ENCODE measurements at places on chromosomes 13 and 19.
A peak's percentile ranks its signal among the peaks of the same experiment; 100 is the strongest.

DNA sequence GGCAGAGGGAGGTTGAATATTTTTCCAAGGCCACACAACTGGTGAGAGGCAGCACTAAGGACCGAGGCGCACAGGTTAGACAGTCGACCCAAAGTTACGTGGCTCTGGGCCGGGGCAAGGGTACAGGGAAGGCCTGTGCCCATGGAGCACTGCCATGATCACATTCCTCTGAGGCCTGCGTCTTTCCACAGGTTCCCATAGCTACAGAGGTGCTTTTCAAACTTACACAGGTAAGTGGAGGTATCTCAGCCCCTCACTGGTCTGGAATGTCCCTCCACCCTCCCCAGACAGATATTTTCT, 814 bp downstream of the ZNF211 start:
- no peak for DNase-seq

DNA sequence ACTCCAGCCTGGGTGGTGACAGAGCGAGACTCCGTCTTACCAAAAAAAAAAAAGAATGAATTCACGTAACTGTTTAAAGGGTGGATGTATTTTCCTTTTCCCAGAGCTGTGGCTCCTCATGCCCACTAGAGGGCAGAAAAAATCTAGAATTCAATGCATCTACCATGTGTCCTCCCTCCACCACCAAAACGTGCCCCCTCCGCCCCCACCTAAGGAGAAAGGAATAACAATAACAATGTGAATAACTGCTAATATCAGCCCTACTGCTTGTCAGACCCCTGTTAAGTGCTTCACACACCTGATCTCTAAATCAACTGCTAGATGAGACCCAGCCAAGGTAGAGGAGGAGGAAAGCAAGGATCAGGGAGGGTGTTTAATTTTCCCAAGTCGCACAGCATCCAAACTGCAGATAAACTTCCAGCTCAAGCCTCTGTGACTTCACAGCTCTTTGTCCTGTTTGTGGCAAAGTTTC, 20.2 kb upstream of the PNMA8B start:
- no peak for DNase-seq

- peak; percentile 21 for DNase-seq
Observed at GRCh38 chr19:17681505-17682125, 6.5 kb downstream of the UNC13A start.

GRCh38 chr19:38264486-38265212, at the start of gene SPINT2:
SPINT2 (plus strand) TSS chr19:38264573; CDS start chr19:38264893, 320 bp downstream.
- peak; percentile 22 for DNase-seq

GRCh38 chr13:38630780-38631179, 56.1 kb upstream of the FREM2 start:
- no peak for DNase-seq

DNA sequence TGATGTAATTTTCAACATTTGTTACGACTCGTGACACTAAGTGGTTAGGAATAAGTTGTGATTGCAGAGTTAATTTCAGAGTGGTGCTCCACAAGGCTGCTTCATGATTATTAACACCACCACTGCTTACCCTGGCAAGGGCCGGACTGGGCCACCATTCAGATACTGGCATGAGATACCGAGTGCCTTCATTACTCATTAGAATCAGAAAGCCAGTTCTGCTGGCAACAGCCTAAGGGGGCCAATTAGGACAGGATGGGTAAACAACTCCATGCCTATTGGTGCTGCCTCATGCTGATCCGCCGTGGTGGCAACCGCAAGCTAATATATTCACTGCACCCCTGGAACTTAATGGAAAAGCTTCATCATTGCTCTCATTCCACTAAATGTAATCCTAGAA, 575.1 kb downstream of the EFNB2 start:
- DNase-seq: no peak

GRCh38 chr13:35475960-35476943, at the start of gene MAB21L1:
MAB21L1 (minus strand) TSS chr13:35476689; CDS start chr13:35476138, 551 bp downstream.
- DNase-seq: no peak

DNA sequence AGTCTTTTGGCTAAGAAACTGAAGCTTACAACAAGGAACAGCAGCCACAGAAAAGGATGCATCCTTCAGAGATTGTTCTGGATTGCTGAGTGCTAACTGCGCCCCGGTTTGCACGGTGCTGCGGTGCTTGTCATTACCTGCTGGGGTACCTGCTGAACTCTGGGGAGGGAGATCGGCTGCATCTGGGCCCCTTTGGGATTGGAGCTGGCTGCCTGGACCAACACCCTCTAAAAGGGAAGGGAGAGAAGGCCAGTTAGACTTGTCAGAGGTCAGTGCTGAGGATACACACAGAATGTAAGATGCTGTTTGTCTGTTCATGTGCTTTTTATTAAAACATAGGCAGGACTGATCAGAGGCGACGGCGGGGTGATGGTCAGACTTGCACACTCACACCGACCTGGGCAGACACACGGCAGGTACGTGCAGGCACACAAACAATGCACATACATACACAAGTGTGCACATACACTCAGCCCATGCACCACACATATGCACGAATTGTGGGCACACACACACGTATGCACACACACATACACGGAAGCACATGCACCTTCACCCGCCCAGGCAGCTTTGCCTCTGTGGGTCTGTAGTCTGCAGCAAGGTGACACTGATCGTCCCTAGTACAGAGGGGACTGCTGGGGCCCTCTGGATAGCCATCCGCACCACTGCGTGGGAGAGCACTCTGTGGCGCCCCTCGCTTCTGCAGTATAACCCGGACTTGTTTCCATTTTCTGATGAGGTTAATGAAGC, 66.1 kb downstream of the RFX2 start:
- DNase-seq: no peak

- DNase-seq: no peak
Observed at GRCh38 chr13:80083853-80084676, 256.9 kb downstream of the SPRY2 start.

- DNase-seq: no peak
Observed at GRCh38 chr13:75329097-75329496, 152.9 kb downstream of the TBC1D4 start.

GRCh38 chr13:33101835-33102234, 85.6 kb downstream of the KL start:
- no peak for DNase-seq

DNA sequence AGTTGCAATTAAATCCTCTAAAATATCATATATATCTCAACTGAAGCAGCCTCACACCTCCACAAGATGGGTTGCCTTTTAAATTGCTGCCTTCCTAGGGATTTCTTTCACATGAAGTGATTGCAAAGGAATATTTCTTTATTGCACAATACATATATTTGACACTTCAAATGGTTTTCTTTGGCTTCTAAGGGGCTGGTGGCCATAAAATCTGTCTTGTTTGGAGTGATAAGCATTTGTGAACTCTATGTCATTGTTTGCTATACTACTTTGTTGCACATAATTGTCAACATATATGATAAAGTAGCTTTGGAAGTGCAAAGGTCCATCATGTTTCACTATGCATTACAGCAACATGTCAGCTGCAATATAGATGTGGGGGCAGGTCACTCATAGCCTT, 2380.9 kb downstream of the PCDH9 start:
- DNase-seq: no peak

- DNase-seq: no peak
Observed at GRCh38 chr13:28035146-28035782, 46.8 kb upstream of the URAD start.

DNA sequence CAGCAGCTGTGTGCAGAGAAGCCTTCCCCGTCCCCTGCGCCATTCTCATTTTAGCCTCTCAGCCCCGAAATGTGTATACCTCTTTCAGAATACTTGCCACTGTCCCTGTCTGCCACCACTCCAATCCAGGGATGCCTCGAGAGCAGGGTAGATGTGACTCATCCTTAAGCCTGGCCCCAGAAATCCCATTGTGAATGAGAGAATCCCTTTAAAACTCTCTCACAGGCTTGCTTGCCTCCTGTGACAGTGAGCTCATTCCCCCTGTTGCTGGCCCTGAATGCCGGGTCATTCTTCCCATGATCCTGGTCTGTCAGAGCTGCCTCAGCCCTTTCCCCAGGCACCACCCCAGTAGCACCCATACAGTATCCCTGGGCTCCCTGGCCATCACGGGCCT, 9.6 kb downstream of the AP2A1 start:
- DNase-seq: no peak

DNA sequence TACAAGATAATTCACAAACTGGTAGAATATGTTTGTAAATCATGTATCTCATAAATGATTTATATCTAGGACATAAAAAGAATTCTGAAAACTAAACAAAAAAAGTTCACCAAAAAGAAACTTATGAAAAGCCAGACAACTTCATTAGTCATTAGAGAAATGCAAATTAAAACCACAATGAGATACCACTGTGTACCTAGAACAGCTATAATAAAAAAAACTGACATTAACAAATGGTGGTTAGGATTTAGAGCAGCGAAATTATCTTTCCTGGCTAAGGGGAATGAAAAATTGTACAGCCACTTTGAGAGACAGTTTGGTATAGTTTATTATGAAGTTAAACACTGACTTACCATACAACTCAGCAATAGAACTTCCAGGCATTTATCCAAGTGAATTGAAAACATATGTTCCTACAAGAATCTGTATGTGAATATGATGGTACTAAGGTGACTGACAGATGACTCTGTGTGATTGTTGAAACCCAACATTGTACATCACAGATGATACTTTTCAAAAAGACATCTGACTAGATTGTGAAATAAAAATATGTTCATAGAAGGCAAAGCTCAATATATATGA, 41.8 kb downstream of the UGGT2 start:
- no peak for DNase-seq

DNA sequence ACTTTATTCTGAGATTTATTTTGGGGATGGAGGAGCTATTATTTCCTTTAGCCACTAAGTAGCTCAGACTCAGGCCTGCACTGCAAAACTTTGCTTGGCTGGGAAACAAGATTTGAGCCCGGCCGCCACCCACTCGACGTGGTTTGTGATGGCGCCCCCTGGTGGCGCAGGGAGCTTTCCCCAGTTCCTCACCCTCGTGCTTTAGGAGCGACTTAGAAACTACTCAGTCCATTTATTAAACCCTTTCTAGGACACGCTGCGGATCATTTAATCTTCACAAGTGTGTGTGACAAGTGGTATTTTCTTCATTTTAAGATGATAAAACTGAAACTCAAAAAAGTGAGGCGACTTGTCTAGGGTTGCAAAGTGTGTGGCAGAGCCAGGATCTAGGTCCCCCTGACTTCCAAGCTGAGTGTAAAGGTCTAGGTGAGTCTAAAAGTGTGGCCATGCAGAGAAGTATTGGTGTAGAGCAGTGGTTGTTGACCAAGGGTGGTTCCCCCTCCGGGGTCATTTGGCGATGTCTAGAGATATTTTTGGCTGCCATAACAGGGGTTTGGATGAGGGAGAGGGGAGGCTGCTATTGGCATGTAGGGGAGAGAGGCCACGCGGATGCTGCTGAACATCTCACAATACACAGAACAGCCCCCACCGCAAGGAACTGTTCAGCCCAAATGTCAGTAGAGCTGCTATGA, 2.2 kb downstream of the CXCL17 start:
- peak; percentile 62 for DNase-seq

DNA sequence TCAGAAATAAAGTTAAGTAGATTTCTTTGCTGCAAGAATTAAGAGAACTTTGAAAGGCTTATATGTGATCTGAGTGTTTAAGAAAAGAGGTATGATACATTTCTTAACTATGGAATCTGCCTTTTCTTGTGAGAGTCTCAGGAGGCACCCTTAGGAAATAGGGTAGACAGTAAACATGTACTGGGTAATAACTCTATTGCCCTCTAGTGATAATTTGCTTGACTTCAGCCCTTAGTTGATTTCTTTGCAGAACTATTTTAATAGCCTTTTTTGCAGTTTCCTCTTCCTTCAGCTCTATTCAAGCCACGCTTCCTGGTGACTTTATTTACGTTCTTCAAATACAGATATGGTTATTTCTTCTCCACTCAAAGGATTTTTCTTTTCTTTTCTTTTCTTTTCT, 37.0 kb upstream of the CCNA1 start:
- no peak for DNase-seq

DNA sequence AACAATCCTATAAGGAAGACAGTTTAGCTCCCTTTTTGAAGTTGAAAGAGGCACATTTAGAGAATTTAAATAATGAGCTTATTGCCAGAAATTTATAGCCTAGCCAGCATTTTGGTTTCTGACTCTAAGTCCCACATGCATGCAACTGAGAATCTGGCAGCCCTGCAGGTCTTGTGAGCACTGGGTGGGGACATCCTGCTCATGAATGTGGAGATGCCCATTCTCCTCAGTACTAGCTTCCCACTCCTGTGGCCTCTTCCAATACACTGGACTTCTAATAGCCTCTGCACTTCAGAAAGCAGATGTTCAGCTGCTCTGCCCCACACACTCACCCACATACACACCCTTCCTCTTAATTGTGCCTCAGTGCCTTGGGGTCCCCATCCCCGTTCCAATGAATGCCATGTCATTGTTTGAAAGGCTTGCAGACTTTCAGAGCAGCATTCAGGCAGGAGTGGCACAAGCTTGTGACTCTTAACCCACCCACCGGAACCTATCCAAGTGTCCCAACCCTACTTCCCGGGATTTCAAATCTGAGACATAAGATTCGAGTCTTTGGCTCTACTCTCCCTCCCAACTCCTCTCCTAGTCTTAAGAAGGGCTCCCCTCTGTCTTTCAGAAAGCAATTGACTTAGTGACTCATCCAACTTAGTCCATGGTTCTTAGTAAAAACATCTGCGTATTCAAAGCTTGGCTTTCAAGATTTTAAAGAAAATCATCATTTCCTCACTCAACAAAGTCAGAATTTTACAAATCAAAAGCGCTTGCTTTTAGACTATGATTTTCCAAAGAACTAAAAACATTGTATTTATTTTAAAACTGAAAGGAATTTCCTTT, 80.0 kb upstream of the FREM2 start:
- no peak for DNase-seq

DNA sequence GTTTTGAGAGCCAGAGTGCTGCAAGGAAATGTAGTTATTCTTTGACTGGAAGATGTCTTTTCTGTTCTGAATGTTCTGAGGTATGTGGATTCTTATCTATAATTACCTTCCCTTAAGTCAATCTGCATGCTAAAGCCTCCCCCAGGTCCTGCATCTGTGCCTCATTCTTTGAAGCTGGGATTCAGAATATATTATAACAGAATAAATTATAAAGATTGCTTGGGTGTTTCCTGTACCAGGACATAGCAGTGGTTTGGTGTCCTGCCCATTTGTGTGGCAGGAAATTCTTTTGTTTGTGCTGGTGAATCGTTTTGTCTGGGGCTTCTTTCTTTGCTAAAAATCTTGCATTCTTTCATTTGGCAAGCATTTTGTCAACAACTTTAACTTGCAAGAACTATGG, 60.2 kb downstream of the ITGBL1 start:
- no peak for DNase-seq

- DNase-seq: peak; percentile 52
Observed at GRCh38 chr13:30744056-30744680, 8.8 kb downstream of the ALOX5AP start.

- DNase-seq: no peak
Observed at GRCh38 chr13:34522808-34523207, 419.3 kb upstream of the NBEA start.

DNA sequence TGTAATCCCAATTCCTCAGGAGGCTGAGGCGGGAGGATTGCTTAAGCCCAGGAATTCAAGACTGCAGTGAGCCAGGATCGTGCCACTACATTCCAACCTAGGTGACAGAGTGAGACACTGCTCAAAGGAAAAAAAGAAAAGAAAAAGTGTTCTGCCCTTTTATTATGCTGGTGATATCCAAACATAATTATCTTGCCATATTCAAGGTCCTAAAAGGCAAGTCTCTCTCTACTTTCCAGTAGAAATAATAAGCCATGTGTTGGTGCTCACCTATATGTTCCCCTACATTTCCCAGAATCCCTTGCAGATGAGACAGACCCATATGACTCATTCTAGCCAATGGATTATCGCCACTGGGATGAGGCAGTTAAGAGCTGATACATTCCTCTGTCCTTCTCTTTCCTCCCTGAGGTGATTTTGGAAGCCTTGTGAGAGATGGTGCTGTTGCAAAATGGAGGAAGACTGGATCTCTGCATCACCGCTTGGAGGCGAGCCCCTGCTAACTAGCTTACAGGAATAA, 58.3 kb upstream of the MRI1 start:
- DNase-seq: no peak

Data from stimulated activated CD4-positive, alpha-beta T cell treated with anti-CD3 and anti-CD28 coated beads, Interleukin-15, amount 100 ng/mL, for 1 hour (primary cell).